ENCODE measurements at places on chromosomes 7 and 10.

DNA sequence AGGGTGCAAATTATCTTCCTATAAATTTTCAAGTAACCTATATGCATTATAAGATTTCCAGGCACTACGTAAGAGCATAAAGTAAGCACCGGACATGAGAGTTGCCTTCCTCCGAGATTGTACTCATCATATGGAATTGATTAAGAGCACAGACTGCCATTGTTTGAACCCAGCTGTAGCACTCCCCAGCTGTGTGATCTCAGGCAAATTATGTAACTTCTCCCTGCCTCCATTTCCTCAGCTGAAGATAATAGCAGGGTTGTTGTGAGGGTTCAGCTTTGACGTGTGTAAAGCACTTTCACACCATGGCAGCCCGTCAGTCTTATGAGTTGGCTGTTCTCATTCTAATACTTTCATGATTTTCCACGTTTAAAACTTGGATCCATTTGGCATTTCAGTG lies 122.6 kb downstream of the ITIH5 start:
- DNase-seq = no peak

GRCh38 chr7:98056580-98056979 lies 50.1 kb upstream of the LMTK2 start:
- DNase-seq = peak; percentile 54

- DNase-seq = no peak
Measured at GRCh38 chr7:71442492-71443190, 310.7 kb downstream of the GALNT17 start.

DNA sequence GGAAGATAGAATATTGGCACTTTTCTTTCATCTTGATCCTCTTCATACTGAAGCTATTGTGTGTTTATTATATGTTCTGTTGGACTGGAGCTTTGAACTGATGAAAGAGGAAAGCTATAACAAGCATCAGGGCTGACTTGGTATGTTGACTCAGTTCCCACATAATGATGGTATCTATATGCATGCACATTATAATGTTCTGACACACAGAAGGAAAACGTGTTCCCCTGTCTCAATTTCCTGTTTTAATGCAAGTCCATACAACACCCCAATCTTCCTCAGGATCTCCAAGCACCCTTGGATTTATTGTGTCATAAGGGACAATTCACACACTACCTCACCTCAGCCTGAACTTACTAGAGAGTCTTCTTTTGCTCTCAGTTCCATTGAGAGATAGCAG lies 8.3 kb upstream of the WASL start:
- DNase-seq = no peak

- no peak for DNase-seq
Measured at GRCh38 chr7:117605712-117606111, 125.9 kb downstream of the CFTR start.

DNA sequence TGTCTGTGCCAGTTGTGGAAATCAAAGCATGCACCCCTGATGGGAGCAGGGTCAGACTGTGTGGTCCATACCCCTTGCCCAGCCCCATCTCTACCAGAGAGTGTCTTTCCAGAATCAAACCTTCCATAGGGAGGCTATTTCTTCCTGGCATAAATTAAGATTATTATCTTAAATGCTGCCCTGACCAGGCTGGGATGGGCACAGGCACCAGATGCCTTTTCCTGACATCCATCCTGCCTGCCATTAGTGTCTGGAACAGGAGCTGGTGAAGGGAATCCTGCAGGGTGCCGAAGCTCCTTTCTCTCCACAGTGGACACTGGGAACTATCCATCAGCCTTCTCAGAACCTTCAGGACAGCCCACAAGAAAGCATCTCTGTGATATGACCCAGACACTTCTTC lies 296.3 kb downstream of the GRID1 start:
- DNase-seq = no peak

GRCh38 chr10:83164156-83164555 lies 975.2 kb upstream of the GHITM start:
- no peak for DNase-seq

DNA sequence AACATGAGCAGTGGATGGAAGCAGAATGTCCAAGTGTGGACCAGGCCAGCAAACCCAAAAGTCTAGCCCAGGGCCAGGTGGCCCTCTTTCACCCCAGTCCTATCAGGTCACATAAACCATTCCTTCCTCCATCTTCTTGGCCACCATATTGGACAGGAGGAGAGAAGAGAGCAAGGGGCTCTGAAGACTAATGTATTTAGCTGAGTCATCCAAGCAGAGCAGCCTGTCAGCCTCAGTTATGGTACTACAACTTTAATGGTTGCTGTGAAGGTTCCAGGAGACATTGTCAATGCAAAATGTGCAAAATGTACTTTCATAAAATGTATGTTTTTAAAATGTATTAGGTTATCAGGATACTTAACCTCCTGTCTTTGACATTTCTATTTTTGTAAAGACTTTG lies 159.5 kb downstream of the GPAM start:
- no peak for DNase-seq

DNA sequence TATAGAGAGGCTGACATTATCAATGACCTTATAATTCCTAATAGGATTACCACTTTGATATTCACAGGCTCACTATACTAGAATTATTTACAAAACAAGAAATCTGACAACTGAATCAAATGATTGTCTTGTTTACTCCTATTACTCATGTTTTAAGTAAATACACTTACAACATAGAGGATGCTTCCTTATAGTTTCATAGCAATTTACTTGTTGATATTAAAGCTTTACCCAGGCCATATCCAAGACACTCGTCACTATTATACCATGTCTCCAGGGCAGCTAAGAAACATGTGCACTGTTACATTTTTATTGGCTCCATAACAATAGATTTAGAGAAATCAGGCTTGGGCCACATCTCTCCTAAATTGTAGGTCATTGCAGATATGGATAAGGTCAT lies 276.9 kb downstream of the HGF start:
- no peak for DNase-seq

GRCh38 chr7:125254566-125254965 lies 324.9 kb upstream of the POT1 start:
- DNase-seq = no peak

GRCh38 chr7:20521243-20521642 lies 94.2 kb upstream of the ABCB5 start:
- DNase-seq = no peak

GRCh38 chr7:82810558-82811259 lies 352.0 kb downstream of the PCLO start:
- DNase-seq = no peak

GRCh38 chr10:43360086-43360485 lies 11.3 kb upstream of the FXYD4 start:
- no peak for DNase-seq

DNA sequence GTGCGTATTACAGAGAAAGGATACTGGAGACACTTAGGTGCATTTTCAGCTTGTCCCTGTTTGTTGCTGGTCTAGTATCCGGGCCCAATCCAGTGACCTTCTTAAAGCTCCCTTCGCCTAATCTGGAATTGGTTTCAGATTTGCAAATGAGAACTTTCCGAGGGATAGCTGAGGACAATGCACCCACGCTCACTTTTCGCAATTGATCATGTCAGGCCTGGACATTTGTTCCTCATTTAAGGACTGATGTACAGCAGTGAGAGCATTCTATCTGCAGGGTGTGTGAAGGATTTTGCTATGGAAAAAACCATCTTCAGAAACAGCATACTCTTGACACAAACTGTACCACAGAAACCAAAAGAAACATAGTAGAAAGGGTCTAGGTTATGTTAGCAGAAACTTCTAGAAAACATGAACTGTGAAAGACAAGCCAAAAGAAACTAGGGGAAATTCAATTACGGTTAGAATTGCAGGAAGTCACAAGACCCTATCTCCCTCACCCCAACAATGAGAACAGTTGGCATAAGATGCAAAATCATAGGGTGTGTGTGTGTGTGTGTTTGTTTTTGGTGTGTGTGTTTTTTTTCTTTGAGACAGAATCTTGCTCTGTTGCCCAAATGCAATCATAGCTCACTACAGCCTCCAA lies 331.1 kb downstream of the CALN1 start:
- DNase-seq = no peak

DNA sequence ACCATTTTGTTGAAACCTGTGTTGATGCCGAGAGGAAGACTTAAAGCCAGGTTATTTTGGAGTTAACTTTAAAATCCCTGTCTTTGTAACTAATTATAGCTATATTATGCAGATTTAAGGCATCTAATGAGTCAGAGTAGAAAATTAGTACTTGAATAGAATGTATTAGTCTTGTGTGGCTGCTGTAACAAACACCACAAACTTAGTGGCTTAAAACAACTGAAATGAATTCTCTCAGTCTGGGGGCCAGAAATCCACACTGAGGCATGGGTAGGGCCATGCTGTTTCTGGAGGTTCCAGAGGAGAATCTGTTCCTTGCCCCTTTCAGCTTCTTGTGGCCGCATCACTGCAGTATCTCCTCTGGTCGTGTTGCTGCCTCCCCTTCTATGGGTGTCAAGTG lies 8.5 kb upstream of the KLF6 start:
- no peak for DNase-seq

DNA sequence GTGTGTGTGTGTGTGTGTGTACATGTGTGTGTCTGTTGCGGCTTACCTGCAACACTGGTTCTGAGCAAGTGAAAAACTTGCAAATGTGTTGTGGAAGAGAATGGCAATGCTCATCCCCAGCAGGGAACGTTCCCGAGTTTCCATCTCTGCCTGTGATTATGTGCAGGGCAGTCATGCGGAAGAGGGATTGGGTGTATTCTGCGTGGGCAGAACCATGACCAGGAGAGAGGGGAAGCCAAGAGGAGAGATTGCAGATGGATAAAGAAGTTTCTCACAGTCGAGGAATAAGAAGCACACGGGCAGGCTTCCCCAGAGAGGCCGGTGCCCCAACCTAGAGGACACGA lies 99.9 kb downstream of the CTBP2 start:
- no peak for DNase-seq

DNA sequence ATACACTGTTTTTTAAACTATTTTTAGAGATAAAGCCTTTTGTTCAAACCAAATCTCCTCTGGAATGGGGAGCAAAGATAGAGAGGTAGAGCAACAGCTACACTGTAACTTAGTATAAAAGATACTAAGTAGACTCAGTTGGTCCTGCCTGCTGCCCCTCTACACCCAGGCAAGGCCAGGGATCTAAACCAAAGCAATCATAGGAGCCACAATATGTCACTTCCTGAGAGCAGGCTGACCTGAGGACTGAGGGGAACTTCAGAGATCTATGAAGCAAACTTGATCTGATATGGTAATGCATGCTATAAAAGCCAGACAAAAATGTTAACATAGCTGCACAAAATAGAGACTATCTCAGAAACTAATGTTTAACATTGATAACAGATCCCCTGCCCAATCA lies 7.0 kb upstream of the TRDMT1 start:
- DNase-seq = no peak

DNA sequence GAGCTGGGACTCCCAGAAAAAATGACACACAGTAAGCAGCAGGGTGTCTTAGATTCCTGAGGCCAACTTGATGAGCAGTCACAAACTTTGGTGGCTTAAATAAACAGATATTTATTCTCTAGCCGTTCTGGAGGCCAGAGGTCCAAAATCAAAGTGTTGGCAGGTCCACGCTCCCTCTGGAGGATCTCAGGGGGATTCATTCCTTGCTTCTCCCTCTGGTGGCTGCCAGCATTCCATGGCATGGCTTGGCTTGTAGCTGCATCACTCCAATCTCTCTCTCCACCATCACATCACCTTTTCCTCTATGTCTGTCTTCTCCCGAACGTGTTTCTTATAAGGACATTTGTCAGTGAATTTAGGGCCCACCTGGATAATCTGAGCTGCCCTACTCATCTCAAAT lies 98.4 kb downstream of the OSBPL3 start:
- no peak for DNase-seq

DNA sequence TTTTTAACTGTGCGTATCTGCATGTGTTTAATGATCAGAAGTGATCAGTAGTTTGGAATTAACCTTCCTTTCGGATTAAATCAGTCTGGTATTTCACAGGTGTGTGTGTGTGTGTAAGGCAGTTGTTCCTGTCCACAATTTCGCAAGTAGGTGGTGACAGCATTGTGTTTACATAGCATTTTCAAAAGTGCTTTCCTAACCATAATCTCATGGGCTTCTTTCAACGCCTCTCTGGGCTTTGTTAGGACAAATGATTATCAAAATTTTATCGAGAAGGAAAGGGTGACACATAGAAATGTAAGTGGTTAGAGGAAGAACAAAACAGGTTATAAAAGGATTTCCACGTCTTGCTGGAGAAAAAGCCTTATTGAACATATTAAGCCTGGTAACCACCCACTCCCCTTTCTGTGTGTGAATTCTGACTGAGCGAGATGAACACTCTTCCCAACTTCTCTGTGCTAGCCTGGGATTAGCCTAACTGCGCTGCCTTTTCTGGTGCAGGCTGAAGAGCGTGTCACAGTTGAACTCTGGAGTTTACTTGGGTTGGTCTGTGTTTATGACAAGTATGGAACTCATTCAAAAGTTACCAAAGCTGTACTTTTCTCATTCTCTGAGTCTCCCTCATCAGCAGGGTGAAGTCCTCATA lies 292.3 kb upstream of the PITRM1 start:
- no peak for DNase-seq

GRCh38 chr10:102503264-102504178 lies at the start of gene SUFU:
TSS of gene SUFU (plus strand) at chr10:102503972. CDS start at chr10:102504153, 181 bp downstream.
- peak; percentile 99 for DNase-seq

DNA sequence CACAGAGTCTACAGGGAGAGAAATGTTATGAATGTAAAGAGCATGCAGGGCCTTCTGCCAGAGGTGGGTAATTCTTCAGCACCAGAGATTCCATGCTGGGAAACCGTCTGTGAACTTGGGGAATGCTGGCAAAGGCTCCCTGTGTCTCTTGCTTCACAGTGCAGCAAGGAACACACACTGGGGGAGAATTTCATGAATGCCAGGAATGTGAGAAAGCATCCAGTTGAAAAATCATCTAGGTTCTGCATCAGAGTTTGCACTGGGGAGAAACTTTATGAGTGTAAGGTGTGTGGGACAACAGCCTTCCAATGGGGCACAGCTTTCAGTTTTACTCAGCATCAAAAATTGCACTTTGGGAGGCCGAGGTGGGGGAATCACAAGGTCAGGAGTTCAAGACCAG lies 224.3 kb upstream of the IGFBP3 start:
- DNase-seq = no peak

DNA sequence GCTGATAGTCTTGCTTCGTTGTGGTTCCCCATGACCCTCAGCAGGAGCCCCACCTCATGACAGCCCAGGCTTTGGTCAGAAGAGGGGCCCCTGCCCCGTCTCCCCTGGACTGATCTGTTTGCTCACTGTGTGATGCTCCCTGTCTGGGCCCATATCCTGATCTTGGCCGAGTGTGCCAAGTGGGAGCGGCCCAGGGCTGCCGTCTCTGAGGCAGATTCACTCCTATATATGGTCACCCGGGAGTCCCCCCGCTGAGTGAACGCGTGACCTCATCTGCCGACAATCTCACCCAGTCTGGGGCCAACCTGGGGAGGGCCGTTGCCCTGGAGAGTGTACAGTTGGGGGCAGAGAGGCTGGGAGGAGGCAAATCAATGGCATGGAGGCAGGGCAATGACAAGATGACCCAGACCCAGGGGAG lies 34.5 kb downstream of the PPIF start:
- peak; percentile 89 for DNase-seq

DNA sequence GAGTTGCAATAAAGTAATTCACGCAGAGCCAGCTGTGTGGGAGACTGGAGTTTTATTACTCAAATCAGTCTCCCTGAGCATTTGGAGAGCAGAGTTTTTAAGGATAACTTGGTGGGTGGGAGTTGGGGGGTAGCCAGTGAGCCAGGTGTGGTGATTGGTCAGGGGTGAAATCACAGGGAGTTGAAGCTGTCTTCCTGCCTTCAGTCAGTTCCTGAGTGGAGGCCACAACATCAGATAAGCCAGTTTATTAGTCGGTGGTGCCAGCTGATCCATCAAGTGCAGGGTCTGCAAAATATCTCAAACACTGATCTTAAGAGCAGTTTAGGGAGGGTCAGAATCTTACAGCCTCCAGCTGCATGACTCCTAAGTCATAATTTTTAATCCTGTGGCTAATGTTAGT lies 3.3 kb upstream of the CYP51A1 start:
- no peak for DNase-seq
